ENCODE measurements at places on chromosomes 7 and 10.

DNA sequence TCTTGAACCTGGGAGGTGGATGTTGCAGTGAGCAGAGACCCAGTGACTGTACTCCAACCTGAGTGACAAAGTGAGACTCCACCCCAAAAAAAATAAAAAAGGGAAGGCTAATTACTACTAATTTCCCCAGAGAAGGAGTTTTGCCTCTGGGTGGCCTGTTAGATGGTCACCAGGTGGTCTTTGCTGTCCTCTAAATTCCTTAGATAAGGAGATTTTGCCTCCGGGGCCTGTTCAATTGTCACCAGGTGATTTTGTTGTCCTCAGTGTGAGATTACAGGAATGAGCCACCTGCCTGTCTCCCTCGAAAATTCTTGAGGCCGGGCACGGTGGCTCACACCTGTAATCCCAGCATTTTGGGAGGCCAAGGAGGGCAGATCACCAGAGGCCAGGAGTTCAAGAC is 24.4 kb upstream of the ZMIZ2 start:
- no peak for DNase-seq

DNA sequence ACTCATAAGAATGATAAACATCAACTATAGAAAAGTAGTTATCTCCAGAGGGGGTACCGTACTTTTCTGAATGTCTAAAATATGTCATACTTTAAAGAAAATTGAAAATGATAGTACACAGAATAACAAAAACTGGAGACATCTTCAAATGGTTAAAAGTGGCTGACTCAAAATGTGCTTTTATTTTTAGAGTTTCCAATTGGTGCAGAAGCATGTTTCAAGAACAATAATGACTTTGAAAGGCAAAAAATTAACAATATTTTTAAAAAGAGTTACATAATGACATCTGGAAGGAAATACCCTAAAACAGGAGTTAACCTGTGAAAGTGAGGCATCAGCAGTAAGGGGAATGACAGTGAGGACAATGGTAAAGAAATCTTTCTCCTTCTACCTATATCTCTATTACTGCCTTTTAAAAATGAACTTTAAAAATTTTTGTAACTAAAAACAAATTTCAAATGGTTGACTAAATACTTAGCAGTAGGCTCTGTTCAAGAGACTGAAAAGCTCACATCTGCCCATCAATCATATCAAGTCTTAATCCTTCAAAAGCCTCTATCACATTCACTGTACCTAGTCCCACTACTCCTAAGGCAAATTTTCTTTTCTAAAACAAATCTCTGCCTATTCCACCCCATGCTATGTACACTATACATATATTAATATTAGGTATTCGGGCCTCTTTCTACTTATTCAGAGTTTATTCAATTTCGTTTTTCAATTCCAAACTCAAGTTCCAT is 3.0 kb downstream of the ASZ1 start:
- DNase-seq: no peak

- DNase-seq: no peak
These were observed 41.4 kb downstream of the LRRC20 start for GRCh38 chr10:70341016-70341415.

GRCh38 chr7:28037220-28038010 is 143.2 kb downstream of the JAZF1 start:
- DNase-seq: no peak

- DNase-seq: no peak
These were observed 151.8 kb upstream of the AHR start for GRCh38 chr7:17146621-17147020.

DNA sequence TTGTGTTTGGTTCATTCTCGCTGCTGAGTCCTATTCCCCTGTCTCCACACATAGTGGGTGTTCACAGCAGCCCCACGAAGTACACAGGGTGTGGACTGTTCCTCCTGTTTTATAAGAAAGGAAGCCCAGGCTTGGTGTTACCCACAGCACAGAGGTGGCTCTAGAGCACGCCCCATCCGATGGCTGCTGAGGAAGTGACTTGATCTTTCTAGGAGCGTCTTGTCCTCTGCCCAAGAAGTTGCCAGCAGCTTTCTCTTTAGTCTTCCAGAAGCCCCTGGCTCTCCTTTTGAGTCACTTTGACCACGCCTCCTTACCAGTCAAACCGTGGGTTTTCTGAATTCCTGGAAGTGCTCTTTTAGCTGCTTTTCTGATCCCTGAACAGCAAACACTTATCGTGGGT is 94.0 kb downstream of the GRK5 start:
- DNase-seq: no peak

DNA sequence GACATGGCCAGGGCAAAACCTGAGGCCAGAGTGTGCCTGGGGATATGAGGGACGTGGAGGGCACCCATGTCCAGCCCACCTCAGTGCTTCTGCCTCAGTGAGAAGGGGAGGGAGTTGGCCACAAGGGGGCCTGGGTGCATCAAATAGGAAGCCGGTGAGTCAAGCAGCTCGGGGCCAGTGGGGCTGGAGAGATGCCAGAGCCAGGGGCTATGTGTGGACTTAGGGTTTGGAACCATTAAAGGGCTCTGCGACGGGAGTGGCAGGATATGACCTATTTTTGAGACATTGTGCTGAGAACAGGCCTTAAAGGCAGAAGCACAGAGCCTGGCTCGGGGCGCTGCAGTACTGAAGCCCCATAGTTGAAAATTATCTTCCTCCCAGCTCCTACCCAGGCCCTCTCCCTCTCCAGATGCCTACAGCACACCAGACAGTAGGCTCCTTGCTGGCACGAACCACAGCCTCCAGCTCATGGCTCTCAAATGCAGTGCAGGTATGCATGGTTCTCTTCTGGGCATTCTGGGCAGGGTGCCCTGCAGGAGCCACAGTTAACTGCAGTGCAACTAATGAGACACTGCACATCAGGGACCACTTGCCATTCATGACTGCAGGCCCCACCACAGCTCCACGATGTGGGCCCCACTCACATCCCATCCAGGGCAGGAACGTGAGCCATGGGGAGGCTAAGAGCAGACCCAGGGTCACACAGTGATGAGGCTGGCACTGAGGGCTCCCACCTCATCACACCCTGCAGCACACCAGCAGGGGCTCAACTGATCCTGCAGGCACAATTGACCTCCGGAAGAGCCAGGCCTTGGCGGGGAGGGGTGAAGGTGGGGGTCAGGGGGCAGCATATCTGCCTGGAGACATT is 7.2 kb upstream of the PGAM2 start:
- peak; percentile 64 for DNase-seq

- DNase-seq: no peak
These were observed 193.9 kb downstream of the NXPH1 start for GRCh38 chr7:8627325-8627724.

GRCh38 chr10:128541926-128542475 is 415.8 kb upstream of the MKI67 start:
- DNase-seq: no peak

DNA sequence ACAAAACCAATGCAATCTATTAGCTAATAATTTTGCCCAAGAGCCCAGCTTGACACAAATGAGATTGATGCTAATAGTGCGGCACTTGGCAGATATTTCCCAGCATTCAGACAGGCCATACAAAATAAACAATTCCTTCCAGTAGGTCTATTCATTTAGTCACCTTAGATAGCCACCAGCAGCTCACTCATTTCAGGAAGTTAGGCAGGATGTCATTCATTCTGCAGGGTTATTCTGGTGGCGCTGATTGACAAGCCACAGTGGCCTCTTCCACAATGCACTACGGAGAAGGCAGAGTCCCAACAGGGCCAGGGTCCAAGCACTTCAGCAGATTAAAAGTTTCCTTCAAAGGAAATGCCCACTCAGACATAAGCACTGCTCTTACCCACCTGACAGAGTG is 55.8 kb downstream of the PIK3AP1 start:
- DNase-seq: no peak

DNA sequence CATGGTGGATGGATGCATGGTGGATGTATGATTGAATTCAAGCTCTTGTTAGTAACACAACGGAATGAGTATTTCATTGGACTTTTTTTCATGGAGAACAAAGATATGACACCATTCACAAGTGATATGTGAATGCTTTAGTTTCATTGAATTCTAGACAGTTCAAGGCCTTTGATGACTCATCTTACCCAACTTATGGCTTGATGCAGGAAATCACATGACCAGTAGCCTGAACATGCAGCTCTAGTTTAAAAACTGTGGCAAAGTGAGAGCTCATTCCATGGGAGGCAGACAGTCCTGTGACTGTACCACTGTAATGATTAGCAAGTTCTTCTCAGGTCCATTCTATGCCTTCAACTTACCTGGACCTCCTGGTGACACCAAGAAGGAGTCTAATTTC is 1239.3 kb downstream of the TYW1 start:
- DNase-seq: no peak

DNA sequence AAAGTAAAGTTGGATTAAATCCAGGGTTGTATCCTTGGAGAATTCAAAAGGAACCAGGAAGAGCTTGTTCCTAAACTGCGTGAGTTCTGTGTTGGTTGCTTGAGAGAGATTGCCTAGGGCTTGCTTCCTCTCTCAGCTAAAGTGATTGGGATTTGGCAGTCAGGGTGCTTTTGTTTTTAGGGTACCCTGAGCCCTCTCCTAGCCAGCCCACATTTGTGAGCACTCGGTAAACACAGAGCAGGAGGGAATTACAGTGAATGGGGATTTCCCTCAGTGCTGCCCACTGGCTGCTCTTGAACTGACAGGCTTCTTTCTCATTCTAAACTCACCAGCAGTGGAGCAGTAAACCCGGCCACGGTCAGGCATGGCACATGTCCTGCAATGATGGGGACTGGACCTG is 146.9 kb downstream of the TPST1 start:
- DNase-seq: no peak

DNA sequence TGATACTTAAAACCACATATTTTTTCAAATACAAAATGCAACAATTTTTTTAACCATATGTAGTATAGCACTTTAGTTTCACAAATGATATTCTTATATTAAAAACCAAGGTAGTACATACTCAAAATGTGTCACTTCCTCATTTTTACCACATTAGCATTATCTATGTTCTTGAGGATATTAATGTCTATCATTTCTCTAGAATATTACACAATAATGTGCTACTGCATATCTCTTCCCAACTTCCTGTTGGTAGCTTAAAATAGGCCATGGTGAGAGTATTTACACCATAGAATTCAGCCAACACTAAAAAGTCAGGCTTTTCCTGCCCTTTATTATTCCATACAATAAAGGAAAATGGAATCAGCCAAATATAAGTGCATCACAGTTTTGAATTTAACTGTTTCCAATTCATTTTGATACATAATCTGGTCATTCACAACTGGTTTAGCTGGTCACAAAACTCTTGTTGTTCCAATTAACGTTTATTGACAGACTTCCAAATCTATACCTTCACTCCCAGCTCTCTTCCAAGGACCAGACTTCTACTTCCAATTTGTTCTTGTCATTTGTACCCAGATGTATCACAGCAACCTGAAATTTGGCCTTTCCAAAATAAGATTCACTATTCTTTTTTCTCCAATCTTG is 20.0 kb upstream of the LRRC17 start:
- no peak for DNase-seq

GRCh38 chr10:71347587-71348395 is 28.7 kb downstream of the SLC29A3 start:
- no peak for DNase-seq

GRCh38 chr7:158098125-158099030 is 489.2 kb downstream of the PTPRN2 start:
- no peak for DNase-seq

GRCh38 chr7:139095194-139095659 is 14.3 kb downstream of the ZC3HAV1 start:
- no peak for DNase-seq

GRCh38 chr7:107027208-107027607 is 17.3 kb upstream of the PRKAR2B start:
- DNase-seq: no peak

DNA sequence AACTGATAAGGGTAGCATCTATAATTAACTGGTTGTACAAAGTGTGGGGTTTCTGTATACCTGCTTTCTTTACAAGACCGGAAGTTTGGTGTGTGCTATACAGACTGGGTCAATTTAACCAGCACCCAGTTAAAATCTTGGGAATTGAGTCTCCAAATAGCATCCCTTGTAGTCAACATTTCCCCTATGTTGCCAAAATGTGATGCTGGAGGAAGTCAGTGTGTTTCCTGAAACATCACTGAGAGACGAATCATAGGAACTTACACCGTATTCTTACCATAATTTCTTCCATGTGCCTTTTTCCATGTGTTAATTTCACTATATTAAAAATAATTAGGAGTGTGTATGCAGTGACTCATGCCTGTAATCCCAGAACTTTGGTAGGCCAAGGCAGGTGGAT is 1.7 kb downstream of the AKR1C4 start:
- DNase-seq: no peak

- peak; percentile 32 for DNase-seq
These were observed 16.8 kb upstream of the CSGALNACT2 start for GRCh38 chr10:43121444-43121843.

GRCh38 chr7:43142703-43143102 is 30.3 kb downstream of the HECW1 start:
- no peak for DNase-seq

DNA sequence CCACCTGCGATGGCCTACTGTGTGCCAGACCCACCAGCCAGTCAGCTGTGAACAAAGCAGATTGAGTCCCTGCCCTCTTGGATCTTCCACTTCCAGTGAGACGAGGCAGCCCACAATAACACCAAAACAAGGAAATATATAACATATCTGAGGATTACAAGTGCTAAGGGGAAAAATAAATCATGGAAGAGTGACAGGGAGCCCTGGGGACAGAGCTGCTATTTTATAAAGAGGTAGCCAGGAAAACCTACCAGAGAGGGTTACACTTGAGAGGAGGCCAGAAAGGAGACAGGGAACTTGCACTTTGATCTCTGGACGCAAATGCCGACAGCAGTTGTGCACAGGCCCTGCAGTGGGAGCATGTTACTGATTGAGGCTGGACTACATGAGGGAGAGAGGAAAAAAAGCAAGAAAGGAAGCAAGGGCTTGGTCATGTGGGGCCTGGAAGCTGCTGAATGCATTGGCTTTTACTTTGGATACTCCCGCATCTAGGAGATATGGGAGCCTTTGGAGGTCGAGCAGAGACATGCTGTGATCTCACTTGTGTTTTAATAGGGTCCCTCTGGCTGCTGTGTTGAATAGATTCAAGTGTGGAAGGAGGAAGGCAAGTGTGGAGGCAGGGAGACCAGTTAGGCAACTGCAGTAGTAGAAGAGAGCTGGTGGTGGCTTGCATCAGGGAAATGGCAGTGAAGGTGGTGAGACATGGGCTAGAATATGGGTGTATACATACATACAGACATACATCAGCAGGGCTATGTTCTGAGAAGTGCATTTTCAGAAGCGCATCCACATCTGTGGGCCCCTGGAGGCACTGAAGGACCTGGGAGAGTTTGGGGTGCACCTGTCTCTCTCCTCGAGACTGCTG is 26.2 kb downstream of the MINDY4 start:
- no peak for DNase-seq

GRCh38 chr10:128178302-128178958 is 52.2 kb upstream of the MKI67 start:
- no peak for DNase-seq
